Fibroblast of skin of right biceps (primary cell): ENCODE measurements at places on chromosomes 11 and 22.

DNA sequence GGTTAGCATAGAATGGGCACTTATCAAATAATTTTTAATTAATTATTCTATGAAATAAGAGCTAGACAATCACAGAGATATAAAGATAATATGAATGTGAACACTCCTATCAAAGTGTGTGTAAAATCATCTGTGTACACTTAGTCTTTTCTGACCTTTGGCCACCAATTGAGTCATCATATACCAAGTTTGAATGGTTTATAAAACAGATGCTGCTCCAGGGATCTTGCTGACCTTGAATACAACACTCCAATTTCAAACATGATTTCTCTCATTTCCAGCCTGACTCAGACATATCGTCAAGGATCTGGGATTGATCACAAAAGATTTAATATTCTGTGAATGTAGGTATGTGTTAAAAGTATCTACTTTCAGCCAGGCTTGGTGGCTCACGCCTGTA lies 2.9 kb upstream of the OR51V1 start:
- no peak for DNase-seq

DNA sequence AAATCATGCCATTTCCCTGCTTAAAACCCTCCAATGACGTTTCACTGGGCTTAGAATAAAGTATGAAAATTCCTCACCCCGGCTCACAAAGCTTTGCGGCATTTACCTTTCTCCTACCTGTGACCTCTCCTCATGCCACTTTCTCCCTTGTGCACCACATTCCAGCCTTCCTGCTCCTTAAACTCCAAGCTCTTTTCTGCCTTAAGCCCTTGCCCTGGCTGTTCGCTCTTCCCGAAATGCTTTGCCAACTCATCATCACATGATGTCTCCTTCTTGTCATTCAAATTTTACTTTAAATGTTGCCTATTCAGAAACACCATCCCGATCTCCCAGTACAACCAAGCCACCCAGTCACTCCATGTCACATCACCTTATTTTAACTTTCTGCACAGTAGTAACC lies 2.0 kb downstream of the PLEKHA7 start:
- no peak for DNase-seq

GRCh38 chr11:19906126-19906525 lies 193.5 kb downstream of the NAV2 start:
- DNase-seq = no peak

- no peak for DNase-seq
Measured at GRCh38 chr22:39279170-39279850, 34.5 kb upstream of the PDGFB start.

- peak; percentile 87 for DNase-seq
Measured at GRCh38 chr22:35630387-35630793, 13.3 kb upstream of the MB start.

GRCh38 chr11:128174465-128175291 lies 412.7 kb downstream of the ETS1 start:
- DNase-seq = peak; percentile 94
